ENCODE measurements at places on chromosomes 12 and 14. TPM values are rescaled to one million over a fixed set of nuclear protein-coding genes. Genes with fewer than 3 reads are reported as not detected.

DNA sequence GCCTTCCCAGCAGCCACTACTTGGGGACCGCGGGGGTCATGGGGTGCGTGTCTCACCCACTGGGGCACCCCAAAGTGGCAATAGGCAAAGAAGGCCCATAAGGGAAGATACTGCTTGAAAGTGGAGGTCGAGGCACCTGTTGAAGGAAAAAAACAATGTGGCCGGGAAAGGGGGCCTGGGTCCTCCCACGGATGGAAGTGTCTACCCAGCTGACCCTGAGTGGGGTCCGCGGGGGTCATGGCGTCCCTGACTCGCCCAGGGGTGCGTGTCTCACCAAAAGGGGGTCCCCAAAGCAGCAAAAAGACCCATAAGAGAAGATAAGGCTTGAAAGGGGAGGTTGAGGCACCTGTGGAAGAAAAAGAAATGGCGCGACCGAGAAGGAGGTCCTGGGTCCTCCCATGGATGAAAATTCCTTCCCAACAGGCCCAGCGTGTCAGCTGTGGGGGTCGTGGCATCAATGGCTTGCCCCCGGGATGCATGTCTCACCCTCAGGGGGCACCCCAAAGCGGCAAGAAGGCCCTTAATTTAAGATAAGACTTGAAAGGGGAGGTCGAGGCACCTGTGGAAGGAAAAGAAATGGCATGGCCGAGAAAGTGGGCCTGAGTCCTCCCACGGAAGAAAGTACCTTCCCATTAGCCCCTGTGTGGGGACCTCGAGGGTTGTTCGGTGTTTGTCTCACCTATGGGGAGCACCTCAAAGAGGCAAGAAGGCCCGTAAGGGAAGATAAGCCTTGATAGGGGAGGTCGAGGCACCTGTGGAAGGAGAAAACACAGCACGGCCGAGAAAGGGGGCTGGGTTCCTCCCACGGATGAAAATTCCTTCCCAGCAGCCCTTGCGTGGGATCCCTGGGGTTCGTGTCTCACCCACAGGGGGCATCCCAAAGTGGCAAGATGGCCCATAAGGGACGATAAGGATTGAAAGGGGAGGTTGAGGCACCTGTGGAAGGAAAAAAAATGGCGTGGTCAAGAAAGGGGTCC lies 266.0 kb downstream of the ALG10 start:
- no peaks in the 10 kb centered on the region for H3K27me3 ChIP-seq
- H3K4me3 ChIP-seq, result no peak overlapping the region
- DNase-seq, result peak; percentile 1
- H3K27ac ChIP-seq, result no peak overlapping the region
- H3K4me1 ChIP-seq, result no peaks in the 10 kb centered on the region
- no peaks in the 10 kb centered on the region for H3K36me3 ChIP-seq

- no peaks in the 10 kb centered on the region for H3K27me3 ChIP-seq
- H3K27ac ChIP-seq, result no peak overlapping the region
- H3K4me1 ChIP-seq, result no peaks in the 10 kb centered on the region
- no peak overlapping the region for H3K4me3 ChIP-seq
- no peaks in the 10 kb centered on the region for H3K36me3 ChIP-seq
- DNase-seq, result no peak
These were observed 37.5 kb downstream of the MAP3K9 start for GRCh38 chr14:70771781-70772212.

GRCh38 chr14:39181026-39181692 lies 6.1 kb downstream of the PNN start:
- H3K4me3 ChIP-seq, result no peak overlapping the region
- DNase-seq, result no peak
- peaks cover 9% of the 10 kb centered on the region for H3K4me1 ChIP-seq
- no peaks in the 10 kb centered on the region for H3K27me3 ChIP-seq

DNA sequence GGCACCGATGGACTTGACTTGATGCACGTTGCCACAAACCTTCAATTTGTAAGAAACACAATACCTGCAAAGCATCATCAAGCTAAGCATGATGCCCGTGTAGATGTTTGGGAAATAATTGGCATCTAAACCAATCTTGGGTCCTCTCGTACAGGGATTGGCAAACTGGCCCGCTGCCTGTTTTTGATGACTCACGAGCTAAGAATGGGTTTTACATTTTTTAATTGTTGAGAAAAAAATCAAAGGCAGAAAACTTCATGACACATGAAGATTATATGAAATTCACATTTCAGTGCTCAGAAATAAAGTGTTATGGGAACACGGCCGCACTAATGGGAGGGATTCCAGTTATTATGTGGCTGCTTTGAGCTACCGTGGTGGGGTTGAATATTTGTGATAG lies 10.9 kb downstream of the MTA1 start:
- H3K4me1 ChIP-seq, result no peaks in the 10 kb centered on the region
- H3K27me3 ChIP-seq, result no peaks in the 10 kb centered on the region
- no peaks in the 10 kb centered on the region for H3K36me3 ChIP-seq
- no peak for DNase-seq

- H3K27ac ChIP-seq, result no peak overlapping the region
- no peak for DNase-seq
- no peaks in the 10 kb centered on the region for H3K4me1 ChIP-seq
- H3K36me3 ChIP-seq, result no peaks in the 10 kb centered on the region
- H3K27me3 ChIP-seq, result peaks cover 15% of the 10 kb centered on the region
- no peak overlapping the region for H3K4me3 ChIP-seq
These were observed 17.1 kb upstream of the SLC6A12 start for GRCh38 chr12:230925-231671.

GRCh38 chr14:68890173-68890931 lies 88.8 kb downstream of the ACTN1 start:
- peak overlapping the region; percentile 75 for H3K27ac ChIP-seq
- peaks cover 27% of the 10 kb centered on the region for H3K36me3 ChIP-seq
- H3K4me3 ChIP-seq, result no peak overlapping the region
- H3K27me3 ChIP-seq, result no peaks in the 10 kb centered on the region

DNA sequence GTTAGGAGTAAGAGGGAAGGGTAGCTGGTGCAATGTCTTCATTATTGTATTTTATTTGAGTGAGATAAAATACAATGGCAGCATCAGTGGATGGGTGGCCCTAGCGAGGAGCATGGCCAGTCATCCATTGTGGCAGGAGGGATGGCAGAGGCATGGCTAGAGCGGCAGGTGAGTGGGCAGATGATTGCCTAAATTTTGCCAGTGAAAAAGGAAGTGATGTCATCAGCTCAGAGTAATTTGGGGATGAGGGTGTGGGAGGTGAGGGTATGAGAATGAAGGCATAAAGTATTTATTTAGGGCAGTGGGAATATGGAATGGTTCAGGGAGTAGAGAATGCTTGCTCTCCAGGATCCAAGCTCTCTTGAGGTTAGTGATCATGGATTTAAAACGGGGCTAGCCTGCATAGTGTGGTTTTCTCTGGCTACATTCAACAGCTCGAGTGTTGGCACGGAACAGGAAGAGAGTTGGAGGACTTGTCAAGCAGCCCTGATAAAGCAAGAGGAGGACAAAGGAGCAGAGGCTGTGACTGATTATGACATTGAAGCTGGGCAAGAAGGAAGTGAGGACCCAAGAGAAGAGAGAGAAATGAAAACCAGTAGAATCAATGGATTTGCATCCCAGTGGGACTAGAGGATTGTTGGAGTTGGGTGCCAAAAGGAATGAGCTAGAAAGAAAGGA lies 18.7 kb upstream of the SERPINA6 start:
- peak overlapping the region; percentile 66 for H3K27ac ChIP-seq
- DNase-seq, result no peak
- H3K4me1 ChIP-seq, result peaks cover 12% of the 10 kb centered on the region
- no peaks in the 10 kb centered on the region for H3K36me3 ChIP-seq

GRCh38 chr14:33916663-33917565 lies 34.0 kb downstream of the EGLN3 start:
- H3K4me1 ChIP-seq, result peaks cover 9% of the 10 kb centered on the region
- H3K36me3 ChIP-seq, result no peaks in the 10 kb centered on the region
- H3K27ac ChIP-seq, result peak overlapping the region; percentile 31
- no peaks in the 10 kb centered on the region for H3K27me3 ChIP-seq

DNA sequence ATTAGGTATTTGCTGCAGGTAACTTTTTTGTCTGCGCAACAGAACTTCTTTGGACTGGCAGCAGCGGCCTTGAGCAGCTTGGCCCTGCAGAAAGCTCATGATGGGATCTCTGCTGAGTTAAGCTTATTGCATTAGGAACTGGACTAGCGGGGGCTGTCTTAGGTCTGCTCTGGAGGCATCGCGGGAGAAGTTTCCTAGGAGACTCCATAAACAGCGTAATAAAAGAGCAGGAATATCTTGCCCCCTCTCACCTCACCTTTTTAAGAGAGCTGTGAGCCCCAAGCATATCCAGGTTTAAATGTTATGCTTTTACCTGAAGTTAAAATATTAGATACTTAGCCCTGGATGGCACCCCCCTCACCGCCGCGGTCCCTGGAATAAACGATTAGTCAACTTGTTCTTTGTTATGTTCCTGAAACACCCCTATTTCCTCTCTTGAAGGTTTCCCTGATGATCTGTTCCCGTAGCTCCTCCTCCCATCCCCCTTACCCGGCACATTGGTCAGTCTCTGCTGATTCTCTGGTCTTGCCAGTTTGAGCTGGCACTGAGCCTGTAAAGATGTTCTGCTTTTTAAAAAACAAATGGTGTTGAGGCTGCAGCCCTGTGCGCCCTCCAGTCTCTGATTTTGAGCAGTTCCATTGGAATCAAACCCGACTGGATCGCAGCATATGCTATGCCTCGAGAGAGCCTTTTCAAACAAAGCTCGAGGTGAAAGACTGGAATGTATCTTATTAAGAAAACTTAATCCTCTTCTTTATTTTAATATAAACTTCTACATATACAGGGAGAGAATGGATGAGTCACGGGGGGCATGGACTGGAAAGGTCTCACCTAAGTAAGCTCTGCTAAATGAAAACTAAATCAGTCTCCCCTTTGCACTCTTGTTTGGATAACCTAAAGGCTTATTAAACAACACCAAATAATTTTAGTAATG lies 1.9 kb downstream of the MLXIP start:
- peak overlapping the region; percentile 90 for H3K27ac ChIP-seq
- no peaks in the 10 kb centered on the region for H3K27me3 ChIP-seq
- peak; percentile 75 for DNase-seq
- peak overlapping the region; percentile 92 for H3K4me3 ChIP-seq
- no peaks in the 10 kb centered on the region for H3K36me3 ChIP-seq
- peaks cover 66% of the 10 kb centered on the region for H3K4me1 ChIP-seq

DNA sequence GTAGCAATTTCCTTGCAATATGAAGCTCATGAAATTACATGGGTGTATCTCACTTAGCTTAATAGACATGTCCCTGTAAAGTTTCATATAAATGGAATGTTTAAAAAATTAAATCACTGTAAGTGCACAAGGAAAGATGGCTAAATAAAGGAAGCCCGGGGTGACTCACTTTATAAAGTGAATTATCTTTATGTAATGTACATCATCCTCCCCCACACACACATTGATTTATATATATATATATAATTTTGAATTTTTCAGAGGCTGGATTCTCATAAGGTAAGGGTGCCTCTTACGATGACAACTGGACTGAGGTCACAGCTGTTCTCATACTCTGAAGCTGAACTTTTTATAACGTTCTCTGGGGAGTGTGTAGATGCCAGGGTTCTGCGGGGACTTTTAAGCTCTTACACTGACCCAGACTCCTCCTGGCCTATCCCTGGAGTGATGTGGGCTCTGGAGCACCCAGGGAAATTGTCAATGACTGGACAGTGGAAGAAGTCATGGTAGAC lies 108.7 kb upstream of the HIF1A start:
- DNase-seq, result no peak
- no peaks in the 10 kb centered on the region for H3K36me3 ChIP-seq
- peaks cover 15% of the 10 kb centered on the region for H3K4me1 ChIP-seq
- H3K27me3 ChIP-seq, result no peaks in the 10 kb centered on the region
- H3K4me3 ChIP-seq, result no peak overlapping the region

- H3K36me3 ChIP-seq, result no peaks in the 10 kb centered on the region
- DNase-seq, result no peak
These were observed 239.4 kb downstream of the C12orf75 start for GRCh38 chr12:105569886-105570285.

- H3K27me3 ChIP-seq, result no peaks in the 10 kb centered on the region
- H3K36me3 ChIP-seq, result no peaks in the 10 kb centered on the region
- no peak overlapping the region for H3K4me3 ChIP-seq
- H3K27ac ChIP-seq, result no peak overlapping the region
- no peak for DNase-seq
These were observed 24.7 kb upstream of the B4GALNT1 start for GRCh38 chr12:57657744-57658143.

- H3K27ac ChIP-seq, result peak overlapping the region; percentile 53
- no peak for DNase-seq
- H3K27me3 ChIP-seq, result no peaks in the 10 kb centered on the region
- H3K4me1 ChIP-seq, result peaks cover 62% of the 10 kb centered on the region
These were observed 70.0 kb downstream of the EPS8 start for GRCh38 chr12:15719230-15719629.

- H3K4me1 ChIP-seq, result no peaks in the 10 kb centered on the region
- DNase-seq, result no peak
- H3K27ac ChIP-seq, result no peak overlapping the region
- no peaks in the 10 kb centered on the region for H3K27me3 ChIP-seq
These were observed 99.2 kb downstream of the RMST start for GRCh38 chr12:97561619-97562290.

GRCh38 chr14:71300566-71301330 lies 393.5 kb downstream of the PCNX1 start:
- no peaks in the 10 kb centered on the region for H3K36me3 ChIP-seq
- no peak for DNase-seq
- H3K27me3 ChIP-seq, result no peaks in the 10 kb centered on the region
- H3K4me1 ChIP-seq, result no peaks in the 10 kb centered on the region
- H3K27ac ChIP-seq, result no peak overlapping the region

- H3K36me3 ChIP-seq, result no peaks in the 10 kb centered on the region
- no peak for DNase-seq
- no peak overlapping the region for H3K27ac ChIP-seq
- H3K4me1 ChIP-seq, result peaks cover 3% of the 10 kb centered on the region
- no peak overlapping the region for H3K4me3 ChIP-seq
- H3K27me3 ChIP-seq, result peaks cover 10% of the 10 kb centered on the region
These were observed 17.8 kb downstream of the GPR132 start for GRCh38 chr14:105047283-105048016.

DNA sequence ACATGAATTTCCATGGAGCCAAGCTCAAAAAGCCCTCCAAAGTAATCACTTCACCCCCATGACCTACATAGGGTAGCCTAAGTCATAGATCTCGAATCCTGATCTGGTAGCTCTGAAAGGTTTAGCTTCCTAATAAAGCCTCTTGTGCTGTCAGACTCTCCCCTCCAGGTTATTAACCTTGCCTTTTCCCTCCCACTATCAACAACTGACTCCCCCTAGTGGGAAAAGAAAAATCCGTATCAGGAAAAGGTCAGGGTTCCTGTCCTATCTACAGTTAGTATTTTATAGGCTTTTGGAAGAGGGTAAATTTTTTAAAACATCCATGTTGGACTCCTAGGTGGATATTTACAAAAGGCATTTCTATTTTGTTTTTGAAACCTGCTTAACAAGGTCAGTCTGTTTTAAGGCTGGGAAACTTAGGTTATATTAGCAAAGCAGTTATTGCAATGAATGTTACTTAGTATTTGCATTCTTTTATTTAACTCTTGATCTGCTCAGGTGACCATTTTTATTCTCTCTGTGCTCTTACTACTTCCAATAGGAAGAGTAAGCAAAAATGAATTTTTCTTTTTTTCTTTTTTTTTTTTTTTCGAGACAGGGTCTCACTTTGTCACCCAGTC lies 8.0 kb downstream of the YY1 start:
- peaks cover 86% of the 10 kb centered on the region for H3K4me1 ChIP-seq
- peak overlapping the region; percentile 59 for H3K27ac ChIP-seq
- H3K4me3 ChIP-seq, result no peak overlapping the region
- H3K27me3 ChIP-seq, result no peaks in the 10 kb centered on the region

CS gene
- total RNA-seq, result 199 TPM

AQP6 gene
- not detected for total RNA-seq

RNASE7 gene
- total RNA-seq, result not detected

GALNT9 gene
- 0.82 TPM for total RNA-seq

DDX54 gene
- total RNA-seq, result 63.4 TPM

HECTD4 gene
- 171 TPM for total RNA-seq
